LHCN-M2 (cell line): ENCODE measurements at places on chromosomes 2 and 18. TPM values are rescaled to one million over a fixed set of nuclear protein-coding genes. Genes with fewer than 3 reads are reported as not detected.

GRCh38 chr2:210577263-210578071, 21.1 kb downstream of the CPS1 start:
- DNase-seq = peak; percentile 47

- DNase-seq = no peak
These were observed 432.4 kb downstream of the DCDC2C start for GRCh38 chr2:4135765-4136164.

DNA sequence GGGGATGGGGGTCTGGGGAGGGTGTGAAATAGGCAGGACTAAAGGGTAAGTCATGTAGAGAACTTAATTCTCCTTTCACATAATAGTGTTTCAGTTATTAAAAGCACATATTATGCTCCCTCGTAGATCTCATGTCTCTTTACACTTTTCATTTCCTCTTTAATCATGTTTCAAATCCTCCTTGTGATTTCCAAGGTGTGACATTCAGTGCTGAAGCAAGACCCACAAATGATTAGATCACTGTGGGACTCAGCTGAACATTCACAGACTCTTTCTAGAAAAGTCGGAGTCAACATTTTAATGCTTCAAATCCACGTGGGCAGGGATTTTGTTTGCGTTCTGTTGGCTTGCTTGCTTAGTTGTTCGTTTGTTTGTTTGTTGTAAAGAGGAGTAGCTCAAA, 34.7 kb upstream of the CALCRL start:
- DNase-seq = no peak

GRCh38 chr18:32380559-32380958, 90.1 kb downstream of the GAREM1 start:
- DNase-seq = peak; percentile 45

GRCh38 chr2:1804865-1805264, 60.5 kb upstream of the PXDN start:
- DNase-seq = no peak

DNA sequence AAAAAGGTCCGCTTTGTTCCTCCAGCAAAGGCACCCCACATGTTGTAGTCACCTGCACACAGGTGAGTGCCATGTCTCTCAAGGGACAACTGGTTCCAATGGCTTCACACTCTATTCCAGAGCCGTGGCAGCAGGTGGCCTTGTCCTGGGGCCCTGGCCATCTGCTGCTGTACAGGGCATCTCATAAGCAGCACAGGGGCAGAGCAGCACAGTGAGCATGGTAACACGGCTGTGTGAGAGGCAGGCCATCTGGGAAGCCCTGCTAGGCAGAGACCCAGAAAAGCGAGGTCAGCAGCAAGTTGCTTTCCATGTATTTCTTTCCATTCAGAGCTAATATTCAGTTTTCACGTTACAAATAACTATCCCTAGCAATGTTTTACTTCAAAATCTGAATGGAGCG, 54.7 kb downstream of the CMPK2 start:
- DNase-seq = no peak

DNA sequence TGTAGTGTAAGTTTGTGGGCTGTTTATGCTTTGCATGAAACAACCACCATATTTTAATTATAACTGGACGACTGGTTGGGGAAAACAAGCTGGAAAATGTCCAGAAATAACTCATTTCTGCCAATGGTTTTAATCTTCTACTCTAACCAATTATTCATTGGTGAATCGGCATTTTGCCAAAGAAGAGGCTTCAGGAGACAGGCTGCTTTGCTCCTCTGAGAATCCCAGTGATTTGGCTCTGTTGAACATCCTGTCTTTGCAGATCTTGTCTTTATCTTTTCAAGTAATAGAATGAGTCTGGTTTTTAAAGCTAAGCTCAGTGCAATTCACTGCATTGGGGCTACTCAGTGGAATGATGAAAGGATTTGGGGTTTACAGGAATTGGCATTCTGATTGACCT, 109.6 kb downstream of the APOB start:
- DNase-seq = no peak

DNA sequence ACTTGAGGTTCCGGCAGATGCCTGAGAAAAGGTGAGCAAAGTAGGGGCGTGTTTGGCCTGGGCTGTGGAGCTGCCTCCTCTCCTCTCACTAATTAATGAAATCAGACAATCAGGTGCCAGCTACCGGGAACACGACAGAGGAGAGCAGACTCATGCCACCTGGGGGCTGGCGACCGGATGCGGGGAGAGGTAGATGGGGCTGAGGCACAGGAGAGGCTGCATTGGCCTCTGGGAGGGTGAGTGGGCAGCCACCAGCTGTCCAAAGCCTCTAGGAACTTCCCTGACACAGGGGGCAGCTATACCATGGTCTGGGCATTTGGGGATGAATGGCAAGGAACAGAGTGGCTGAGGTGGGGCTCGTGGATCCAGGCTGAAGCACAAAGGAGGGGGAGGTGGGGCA, 25.0 kb downstream of the FBXO41 start:
- DNase-seq = no peak

DNA sequence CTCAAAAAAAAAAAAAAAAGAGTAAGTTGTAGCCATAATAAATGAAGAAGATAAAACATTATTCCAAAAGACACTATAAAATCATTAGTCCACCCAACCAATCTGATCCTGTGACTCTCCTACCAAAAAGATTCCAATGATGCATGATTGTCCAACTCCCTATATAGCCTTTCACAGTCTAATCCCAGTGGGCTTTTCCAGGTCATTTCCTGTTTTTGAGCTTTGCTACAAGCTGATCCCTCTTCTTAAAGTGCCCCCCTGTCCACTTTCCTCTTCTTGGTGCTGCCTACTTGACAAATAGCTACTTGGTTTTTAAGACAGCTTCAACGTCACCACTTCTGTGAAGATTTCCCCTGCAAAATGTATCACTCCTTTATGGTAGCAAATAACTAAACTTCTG, 88.4 kb downstream of the SEMA4F start:
- peak; percentile 42 for DNase-seq

DNA sequence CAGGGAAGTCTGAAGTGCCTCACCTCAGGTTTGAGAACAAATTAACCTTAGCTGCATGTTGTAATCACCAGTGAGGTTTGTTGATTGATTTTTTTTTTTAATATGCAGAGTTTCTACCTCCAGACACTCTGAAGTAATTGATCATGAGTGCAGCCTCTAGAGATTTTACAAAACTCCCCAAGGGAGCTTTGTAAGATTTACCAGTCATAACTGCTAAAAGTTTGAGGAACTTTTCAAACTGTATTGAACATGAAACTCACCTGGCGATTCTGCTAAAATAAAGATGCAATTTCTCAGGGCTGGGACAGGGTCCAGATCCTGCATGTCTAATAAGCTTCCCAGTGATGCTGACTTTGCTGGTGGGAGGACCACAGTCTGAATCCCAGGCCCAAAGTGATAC, 339.6 kb upstream of the DCC start:
- DNase-seq = no peak

DNA sequence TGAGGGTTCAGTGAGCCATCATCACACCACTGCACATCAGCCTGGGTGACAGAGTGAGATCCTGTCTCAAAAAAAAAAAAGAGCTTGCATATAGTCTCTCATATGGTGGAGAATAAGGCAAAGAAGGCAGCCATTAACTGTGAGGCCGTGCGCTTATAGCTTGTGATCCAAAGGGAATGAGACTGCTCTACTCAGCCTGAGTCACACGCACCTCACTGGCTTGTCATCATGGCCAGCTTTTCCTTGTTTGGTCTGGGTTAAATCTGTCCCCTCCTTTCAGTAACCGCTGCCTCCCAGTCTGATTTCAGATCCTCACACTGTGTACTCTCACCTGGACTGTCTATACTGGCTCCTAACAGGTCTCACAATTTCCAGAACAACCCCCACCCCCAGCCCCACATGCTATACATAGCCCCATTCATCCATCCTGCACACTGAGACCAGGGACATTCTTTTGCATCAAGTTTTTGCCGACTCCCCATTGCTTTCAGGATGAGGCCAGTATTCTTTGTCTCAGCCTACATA, 35.3 kb upstream of the ANKRD44 start:
- DNase-seq = no peak

- DNase-seq = no peak
These were observed 13.3 kb downstream of the SLC20A1 start for GRCh38 chr2:112658839-112659667.

DNA sequence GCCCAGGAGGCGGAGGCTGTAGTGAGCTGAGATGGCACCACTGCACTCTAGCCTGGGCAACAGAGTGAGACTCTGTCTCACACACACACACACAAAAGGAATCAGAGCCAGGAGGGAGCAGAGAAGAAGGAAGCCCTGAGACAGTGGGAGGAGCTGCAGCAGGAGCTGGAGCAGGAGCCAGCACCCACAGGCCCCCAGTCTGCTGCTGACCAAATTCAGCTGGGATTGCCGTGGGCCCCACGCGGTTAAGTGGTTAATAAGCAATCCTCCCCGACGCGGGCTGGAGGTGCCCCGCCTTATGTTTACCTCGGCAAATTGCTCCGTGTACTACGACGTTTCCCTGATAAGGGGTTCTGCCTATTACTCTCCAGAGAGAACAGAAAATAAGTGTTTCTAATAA, 265.3 kb downstream of the TWIST2 start:
- no peak for DNase-seq

DNA sequence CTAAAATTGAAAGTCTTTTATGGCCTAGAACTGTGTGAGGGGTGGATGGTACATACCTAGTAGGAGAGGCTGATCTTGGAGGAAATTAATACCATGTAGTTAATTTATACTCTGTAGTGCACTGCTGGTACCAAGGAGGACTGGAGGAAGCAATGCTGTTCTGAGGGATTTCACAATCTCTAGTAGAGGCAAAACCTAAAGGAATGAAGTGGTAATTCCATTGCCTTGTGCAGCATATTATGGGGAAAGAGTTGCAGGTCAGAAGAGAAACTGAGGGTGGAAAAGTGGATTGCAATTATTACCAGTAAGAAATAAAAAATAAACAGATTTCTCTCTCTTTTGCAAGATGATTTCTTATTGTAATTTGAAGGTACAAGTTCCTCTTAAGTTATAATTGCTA, 2.2 kb downstream of the ABI2 start:
- peak; percentile 15 for DNase-seq

DNA sequence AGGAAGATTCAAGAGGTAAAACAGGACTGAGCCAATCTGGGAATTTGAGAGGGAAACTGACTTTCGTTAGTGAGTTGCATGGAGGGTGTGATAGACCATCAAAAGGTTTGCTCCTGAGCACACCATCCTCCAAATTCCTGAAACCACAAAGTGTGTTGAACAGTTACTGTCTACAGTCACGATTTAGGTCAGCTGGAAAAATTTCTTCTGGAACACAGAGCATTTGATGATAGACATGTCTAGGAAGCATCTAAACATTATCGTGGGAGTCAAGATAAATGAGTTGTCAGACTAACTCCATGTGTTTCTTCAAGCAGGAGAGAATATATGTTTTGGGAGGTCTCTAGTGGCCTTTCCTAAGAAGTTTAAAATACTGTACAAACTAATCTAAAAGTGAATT, 449.4 kb upstream of the SLC14A2 start:
- peak; percentile 7 for DNase-seq

GRCh38 chr2:207784898-207785297, 15.2 kb upstream of the FZD5 start:
- DNase-seq = no peak

DNA sequence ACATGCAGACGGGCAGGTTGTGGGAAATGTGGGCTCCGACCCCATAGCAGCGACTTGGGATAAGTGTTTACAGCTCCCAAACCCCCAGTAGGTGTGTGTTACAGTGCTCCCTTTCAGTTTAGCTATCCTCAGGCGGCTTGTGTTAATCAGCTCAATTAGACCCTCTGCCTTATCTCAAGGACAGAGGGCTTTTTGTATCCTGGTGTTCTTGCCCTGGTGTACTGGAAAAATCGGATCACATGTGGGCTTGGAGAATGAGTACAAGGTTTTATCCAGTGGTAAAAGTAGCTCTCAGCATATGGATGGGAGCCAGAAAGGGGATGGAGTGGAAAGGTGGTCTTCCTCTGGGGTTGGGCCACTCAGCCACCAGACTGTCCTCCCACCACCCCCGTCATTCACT, 264.7 kb upstream of the SYT4 start:
- DNase-seq = no peak

- DNase-seq = peak; percentile 86
These were observed 10.1 kb upstream of the TYMS start for GRCh38 chr18:647304-647703.

- DNase-seq = peak; percentile 88
These were observed 17.9 kb downstream of the DYSF start for GRCh38 chr2:71471276-71471675.

GRCh38 chr2:85143463-85144082, 10.4 kb downstream of the TCF7L1 start:
- DNase-seq = no peak

- DNase-seq = no peak
These were observed 111.4 kb upstream of the GATA6 start for GRCh38 chr18:22057908-22058527.

- no peak for DNase-seq
These were observed 176.8 kb upstream of the CELF4 start for GRCh38 chr18:37742436-37742835.

DNA sequence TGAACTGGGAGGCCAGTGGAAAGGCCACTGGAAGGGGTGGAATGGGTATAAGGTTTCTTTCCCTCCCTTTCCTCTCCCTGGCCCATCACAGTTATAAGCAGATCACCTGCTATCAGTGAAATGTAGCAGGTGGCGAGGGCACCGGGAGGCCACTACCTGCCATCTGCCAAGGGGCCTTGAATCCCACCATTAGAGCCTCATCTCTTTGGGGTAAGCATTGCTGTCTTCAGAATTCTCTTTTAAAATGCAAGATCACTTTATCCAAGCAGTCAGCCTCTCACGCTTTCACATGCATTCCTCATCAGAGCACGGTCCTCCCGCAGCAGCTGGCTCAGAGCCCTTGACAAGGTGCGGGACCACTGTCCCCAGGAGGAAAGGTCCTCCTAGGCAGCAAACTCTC, 268.5 kb downstream of the CELF4 start:
- DNase-seq = no peak

DNA sequence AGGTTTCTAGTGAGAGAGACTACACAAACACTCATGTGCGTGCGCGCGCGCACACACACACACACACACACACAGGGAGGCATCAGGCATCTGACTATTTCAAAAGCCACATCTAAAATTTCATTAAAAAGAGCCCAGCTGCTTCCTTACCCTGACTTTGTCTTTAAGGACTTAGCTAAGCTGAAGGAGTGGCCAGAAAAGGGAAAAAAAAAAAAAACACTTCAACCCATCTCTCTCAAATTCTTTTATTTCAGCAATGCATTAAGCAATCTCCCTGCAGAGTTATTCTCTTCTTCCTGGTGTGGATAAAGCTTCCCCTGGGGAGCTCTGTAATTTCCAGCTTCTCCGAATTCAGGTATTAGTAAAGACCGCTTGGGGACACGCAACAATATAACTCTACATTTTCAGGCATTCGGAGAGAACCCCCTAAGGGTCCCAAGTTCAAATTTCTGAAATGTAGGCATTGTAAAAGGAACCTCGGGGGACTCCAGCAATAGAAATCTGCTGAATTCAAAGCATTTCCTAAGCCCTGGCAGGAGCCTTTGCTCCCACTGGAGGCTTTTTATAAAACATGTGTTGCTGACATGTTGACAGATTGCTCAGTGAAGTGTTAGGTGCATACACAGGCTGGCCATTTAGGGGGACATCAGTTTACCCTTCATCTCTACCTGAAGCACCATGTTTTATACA, 67.0 kb downstream of the ZNF521 start:
- DNase-seq = peak; percentile 72

FEV gene
- total RNA-seq = not detected in 2 replicates

PGAP1 gene
- total RNA-seq = 6.0 and 7.8 TPM in 2 replicates

WBP1 gene
- total RNA-seq = 58.6 and 65.4 TPM in 2 replicates

UCN gene
- total RNA-seq = 1.2 and 2.2 TPM in 2 replicates

PRKRA gene
- 79.6 and 95.5 TPM in 2 replicates for total RNA-seq

SERPINB3 gene
- not detected in 2 replicates for total RNA-seq

ZNF519 gene
- total RNA-seq = 7.5 and 11.5 TPM in 2 replicates

TYMS gene
- total RNA-seq = 49.4 and 72.3 TPM in 2 replicates

TLX2 gene
- total RNA-seq = 0.46 and 1.1 TPM in 2 replicates

PNKD gene
- total RNA-seq = 39.6 and 54.2 TPM in 2 replicates

SERPINB4 gene
- total RNA-seq = not detected in 2 replicates
